ENCODE measurements at places on chromosomes 3 and 15. TPM values are rescaled to one million over a fixed set of nuclear protein-coding genes. Genes with fewer than 3 reads are reported as not detected.

The SLC28A2 gene
- not detected for total RNA-seq

The CACNA1D gene
- not detected for total RNA-seq

The GOLGA8J gene
- total RNA-seq = not detected

The RTP4 gene
- total RNA-seq = not detected

The THPO gene
- 0.61 TPM for total RNA-seq

The CPLX3 gene
- total RNA-seq = not detected

The IL5RA gene
- not detected for total RNA-seq

The ST3GAL6 gene
- 17.1 TPM for total RNA-seq

The TRIM42 gene
- not detected for total RNA-seq

The SETD5 gene
- total RNA-seq = 97.5 TPM

The PLA2G4E gene
- total RNA-seq = not detected

The OXTR gene
- total RNA-seq = 1.1 TPM

The BHLHE40 gene
- total RNA-seq = 6.3 TPM

The ABCC5 gene
- total RNA-seq = 15.0 TPM

The TASOR gene
- total RNA-seq = 56.7 TPM

The LTF gene
- not detected for total RNA-seq

The CD80 gene
- 0.12 TPM for total RNA-seq

The CHST13 gene
- not detected for total RNA-seq

The NR2E3 gene
- total RNA-seq = 8.8 TPM

The MYZAP gene
- 13.0 TPM for total RNA-seq

The MOBP gene
- total RNA-seq = 0.04 TPM

The CAMP gene
- total RNA-seq = 0.48 TPM

The UBAP1L gene
- total RNA-seq = 0.59 TPM

The GXYLT2 gene
- total RNA-seq = 7.0 TPM

The SAMD7 gene
- not detected for total RNA-seq

The CPN2 gene
- not detected for total RNA-seq

The KLF15 gene
- total RNA-seq = 3.3 TPM

The CLDN11 gene
- 0.33 TPM for total RNA-seq

The MFSD1 gene
- 18.0 TPM for total RNA-seq

The ARPP21 gene
- total RNA-seq = 9.9 TPM

The DPPA2 gene
- total RNA-seq = not detected

All from SJCRH30 (cell line).